ENCODE measurements at places on chromosomes 6 and 20.
A peak's percentile ranks its signal among the peaks of the same experiment; 100 is the strongest.

DNA sequence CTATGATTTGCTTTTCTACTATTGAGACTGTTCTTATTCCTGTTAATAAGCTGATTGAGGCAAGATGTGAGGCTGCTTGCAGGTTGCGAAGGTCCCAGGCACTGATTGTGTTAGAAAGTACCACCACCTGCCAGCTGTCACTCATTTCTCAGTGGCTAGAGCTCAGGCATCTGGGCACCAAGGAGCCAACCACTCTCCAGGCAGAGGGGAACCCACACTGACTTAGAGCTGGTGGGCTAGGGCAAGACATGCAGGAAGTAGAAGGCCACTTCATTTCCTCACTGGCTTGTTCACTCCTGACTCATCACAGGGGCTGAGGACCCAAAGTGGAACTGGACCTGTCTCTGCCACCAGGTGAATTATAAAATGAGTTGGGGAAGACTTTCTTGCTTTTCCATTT lies 7.8 kb upstream of the DLL1 start:
- DNase-seq, result peak; percentile 54

DNA sequence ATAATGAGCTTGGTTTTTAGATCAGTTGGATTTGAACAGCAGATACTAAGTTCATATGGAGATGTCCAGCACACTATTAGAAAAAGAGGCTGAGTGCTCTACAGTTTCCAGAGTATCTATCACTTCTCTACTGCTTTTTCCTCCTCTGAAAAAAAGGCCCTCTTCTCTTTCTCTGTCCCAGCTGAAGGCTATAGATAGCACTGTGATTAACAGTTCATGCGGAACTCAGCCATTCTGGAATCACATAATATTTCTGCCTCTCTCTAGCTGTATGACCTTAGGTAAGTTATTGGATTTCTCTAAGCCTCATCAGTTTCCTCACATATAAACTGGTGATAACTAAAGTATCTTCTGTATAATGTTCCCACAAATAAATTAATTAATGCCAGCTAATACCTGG lies 184.1 kb downstream of the UBE3D start:
- no peak for DNase-seq

GRCh38 chr6:136604328-136604825 lies 54.2 kb upstream of the MAP7 start:
- no peak for DNase-seq

DNA sequence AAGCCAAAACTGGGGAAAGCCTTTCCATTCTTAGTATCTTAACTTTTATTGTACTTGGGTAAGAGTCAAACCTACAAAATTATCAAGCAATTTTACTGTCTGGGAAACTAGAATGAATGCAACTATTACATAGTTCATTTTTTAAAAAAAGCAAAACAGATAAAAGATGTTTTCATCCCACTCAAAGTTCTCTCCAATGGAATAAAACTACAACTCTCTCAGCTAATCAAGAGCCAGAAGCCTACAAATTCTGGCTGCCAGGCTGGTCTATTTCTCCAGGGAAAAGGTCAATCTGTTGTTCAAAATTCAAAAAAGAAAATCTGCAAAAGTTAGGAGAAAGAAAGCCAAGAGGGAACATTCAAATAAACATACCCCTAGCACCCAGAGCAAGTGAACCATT lies 56.2 kb downstream of the COL12A1 start:
- DNase-seq, result no peak

DNA sequence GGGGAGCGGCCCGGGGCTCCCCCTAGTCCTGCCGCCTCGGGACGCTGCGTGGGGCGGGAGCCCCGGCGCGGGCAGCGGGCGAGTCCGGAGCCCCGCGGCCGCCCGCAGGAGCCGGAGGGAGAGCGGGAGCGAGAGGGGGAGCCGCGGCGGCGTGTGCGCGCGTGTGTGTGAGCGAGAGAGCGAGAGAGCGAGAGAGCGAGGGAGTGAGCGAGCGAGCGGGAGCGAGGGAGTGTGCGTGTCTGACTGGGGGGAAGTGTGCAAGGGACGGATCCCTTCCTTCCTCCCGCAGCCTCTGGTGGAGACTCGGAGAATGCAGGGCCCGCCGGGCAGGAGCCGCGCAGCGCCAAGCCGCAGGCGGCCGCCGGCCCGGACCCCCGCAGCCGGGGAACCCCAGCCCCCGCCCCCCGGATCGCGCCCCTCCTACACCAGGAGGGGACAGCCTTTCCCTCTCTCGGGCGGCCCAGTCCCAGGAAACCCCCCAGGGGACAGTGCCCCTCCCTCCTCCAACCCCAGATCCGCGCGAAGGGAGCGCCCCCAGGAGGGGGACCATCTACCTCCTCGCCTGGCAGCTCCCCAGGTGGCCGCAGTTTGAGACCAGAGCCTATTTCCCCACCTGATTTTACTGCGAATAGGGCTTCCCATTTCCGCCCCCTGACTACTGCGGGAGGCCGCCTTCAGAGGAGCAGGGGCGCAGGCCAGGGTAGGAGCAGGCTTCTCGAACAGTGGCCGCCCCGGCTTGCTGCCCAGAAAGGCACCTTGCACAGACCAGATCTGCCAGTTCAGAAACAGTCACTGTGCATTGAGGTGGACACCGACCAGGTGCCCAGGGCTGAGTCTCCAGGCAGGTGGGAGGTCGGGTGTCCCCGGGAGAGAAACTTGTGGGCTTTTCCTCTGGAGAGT lies at the start of gene CDH22:
CDH22 (minus strand) TSS at position 241 of the 900 bp plus-strand sequence. CDS start 57,204 bp downstream, outside the sequence.
- DNase-seq, result peak; percentile 60

DNA sequence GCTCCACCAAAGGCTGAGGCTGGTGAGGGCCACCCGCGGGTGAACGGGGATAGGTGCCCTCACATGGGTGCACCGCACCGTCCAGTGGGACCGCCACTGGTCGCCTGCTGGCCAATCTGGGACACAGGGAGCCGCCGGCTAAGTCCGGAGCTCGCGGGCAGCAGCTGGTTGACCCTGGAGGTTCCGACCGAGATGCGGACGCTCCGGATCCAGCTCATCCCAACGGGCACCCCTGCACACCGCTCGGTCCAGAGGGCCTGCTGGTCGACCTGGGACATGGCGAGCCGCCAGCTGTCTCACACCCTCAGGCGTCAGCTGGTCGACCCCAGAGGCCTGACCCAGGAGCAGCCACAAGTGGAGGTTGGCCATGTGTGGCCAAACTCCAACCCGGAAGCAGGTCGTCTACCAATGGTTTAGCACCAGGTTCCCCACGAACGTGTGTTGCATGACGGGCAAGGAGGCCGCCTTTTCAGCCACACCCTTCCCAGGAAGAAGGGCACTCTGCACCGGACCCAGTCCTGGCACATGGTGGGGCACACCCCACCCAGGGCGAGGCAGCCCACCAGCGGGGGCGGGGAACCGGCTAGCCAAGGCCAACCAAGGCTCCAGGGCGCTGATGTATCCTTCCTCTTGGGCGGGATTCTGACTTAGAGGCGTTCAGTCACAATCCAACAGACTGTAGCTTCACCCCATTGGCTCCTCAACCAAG lies 746.0 kb upstream of the DEFB115 start:
- no peak for DNase-seq

- peak; percentile 45 for DNase-seq
These were observed 22.8 kb upstream of the KHDC1 start for GRCh38 chr6:73285674-73286283.

DNA sequence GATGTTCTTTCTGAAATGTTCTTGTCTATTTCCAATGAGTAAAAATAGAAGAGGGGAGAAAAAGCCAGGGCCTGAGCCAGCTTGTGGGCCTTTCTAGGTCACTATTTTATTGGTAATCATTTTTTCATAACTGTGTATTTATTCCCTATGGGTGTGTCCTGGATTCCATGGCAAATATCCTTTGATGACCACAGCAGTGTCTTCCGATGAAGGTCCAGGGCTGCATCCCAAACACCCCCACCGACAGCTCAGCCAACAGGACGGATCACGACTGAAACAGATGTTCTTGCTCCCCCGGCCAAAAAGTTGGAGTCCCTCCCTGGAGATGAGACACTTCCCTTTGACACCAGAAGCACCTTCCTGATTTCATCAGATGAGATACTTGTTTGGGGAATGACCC lies 105.4 kb upstream of the PLEKHG1 start:
- DNase-seq, result no peak

GRCh38 chr6:44388135-44388487 lies 605 bp downstream of the CDC5L start:
- DNase-seq, result no peak

- peak; percentile 93 for DNase-seq
These were observed 115.2 kb downstream of the MRPL14 start for GRCh38 chr6:44012078-44012493.

GRCh38 chr6:73058736-73059135 lies 166.6 kb downstream of the KHDC1L start:
- no peak for DNase-seq

- DNase-seq, result no peak
These were observed 10.8 kb downstream of the SIM1 start for GRCh38 chr6:100453701-100454521.

- no peak for DNase-seq
These were observed 456.2 kb downstream of the CD83 start for GRCh38 chr6:14573703-14574290.

GRCh38 chr6:22145376-22145775 lies 151.5 kb downstream of the PRL start:
- DNase-seq, result no peak

DNA sequence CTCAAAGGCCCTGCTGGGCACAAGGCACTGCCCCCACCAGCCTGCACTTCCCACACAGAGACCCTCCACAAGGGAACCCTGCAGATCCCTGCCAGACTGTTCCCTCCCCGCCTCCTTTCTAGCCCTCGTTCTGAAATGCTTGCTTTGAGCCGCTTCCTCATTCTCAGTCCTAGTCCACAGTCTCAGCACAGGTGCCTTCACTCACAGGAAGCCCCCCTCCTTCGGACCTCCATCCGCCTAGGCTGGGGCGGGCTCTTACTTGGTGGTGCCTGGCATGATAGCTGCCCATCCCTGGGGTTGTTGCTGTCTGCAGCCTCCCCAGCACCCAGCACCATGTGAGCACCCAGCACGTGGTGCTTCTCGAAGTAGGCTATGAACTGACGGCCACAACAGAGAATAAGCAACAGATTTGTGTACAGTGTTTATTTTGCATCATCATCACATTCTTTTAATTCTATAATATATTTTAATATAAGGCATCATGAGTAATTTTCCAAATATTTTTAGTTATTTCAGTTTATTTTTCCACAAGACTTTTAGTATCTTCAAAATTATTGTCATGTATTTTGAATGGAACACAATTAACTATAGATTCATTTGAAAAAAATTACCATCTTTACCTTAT lies 12.3 kb downstream of the CST5 start:
- DNase-seq, result no peak

GRCh38 chr6:96059586-96059985 lies 43.8 kb downstream of the FUT9 start:
- DNase-seq, result no peak

- no peak for DNase-seq
These were observed 136.7 kb downstream of the PHACTR3 start for GRCh38 chr20:59741073-59741472.

DNA sequence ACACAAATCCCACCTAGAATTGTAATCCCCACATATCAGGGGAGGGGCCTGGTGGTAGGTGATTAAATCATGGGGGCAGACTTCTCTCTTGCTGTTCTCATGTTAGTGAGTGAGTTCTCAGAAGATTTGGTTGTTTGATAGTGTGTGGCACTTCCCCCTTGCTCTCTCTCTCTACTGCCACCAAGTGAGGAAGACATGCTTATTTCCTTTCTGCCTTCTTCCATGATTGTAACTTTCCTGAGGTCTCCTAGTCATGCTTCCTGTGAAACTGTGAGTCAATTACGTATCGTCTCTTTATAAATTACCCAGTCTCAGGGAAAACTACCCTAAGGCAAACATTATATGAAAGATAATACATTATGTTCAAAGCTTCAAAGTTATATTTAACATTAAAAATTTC lies 1297.5 kb upstream of the CITED2 start:
- peak; percentile 43 for DNase-seq

DNA sequence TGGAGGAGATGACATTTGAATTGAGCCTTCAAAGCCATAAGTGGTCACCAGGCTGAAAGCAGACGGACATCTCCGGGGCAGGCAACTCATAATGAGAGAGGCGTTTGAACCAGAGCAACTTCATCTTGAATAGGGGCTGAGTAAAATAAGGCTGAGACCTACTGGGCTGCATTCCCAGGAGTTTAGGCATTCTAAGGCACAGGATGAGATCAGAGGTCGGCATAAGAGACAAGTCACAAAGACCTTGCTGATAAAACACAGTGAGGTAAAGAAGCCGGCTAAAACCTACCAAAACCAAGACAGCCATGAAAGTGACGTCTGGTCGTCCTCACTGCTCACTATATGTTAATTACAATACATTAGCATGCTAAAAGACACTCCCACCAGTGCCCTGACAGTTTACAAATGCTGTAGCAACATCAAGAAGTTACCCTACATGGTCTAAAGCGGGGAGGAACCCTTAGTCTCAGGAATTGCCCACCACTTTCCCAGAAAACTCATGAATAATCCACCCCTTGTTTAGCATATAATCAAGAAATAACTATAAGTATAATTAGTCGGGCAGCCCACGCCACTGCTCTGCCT lies 194.7 kb upstream of the SOX4 start:
- no peak for DNase-seq

DNA sequence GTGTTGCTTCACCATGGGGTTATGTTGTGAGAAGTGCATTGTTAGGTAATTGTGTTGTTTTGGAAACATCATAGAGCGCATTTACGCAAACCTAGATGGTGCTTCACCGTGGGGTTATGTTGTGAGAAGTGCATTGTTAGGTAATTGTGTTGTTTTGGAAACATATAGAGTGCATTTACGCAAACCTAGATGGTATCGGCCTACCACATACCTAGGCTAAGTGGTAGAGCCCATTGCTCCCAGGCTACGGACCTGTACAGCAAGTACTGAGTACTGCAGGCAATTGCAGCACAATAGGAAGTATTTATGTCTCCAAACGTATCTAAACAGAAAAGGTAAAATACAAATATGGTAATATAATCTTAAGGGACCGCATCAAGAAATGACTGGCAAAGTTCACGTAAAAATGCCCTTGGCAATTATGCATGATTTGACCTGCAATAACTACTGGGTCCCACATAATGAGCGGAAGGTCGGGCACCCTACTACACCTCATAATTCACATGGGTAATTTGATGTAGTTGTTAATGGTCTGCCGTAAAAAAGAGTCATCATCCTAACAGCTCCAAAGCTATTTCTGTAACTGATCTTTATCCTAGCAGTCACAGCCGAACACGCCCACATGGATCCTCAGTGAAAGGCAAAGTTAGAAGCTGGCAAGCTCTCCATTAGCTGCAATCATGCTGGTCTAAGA lies 76.0 kb downstream of the RSPH3 start:
- DNase-seq, result no peak

DNA sequence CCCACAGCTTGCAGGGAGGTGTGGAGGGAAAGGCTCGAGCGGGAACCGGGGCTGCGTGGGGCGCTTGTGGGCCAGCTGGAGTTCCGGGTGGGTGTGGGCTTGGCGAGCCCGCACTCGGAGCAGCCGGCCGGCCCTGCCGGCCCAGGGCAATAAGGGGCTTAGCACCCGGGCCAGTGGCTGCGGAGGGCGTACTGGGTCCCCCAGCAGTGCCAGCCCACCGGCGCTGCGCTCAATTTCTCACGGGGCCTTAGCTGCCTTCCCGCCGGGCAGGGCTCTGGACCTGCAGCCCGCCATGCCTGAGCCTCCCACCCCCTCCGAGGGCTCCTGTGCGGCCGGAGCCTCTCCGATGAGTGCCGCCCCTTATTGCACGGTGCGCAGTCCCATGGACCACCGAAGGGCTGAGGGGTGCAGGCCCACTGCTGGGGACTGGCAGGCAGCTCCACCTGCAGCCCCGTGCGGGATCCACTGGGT lies 1242.2 kb upstream of the EYS start:
- DNase-seq, result no peak

Measured in NB4 (cell line).